ENCODE measurements at places on chromosomes 16 and 17.

DNA sequence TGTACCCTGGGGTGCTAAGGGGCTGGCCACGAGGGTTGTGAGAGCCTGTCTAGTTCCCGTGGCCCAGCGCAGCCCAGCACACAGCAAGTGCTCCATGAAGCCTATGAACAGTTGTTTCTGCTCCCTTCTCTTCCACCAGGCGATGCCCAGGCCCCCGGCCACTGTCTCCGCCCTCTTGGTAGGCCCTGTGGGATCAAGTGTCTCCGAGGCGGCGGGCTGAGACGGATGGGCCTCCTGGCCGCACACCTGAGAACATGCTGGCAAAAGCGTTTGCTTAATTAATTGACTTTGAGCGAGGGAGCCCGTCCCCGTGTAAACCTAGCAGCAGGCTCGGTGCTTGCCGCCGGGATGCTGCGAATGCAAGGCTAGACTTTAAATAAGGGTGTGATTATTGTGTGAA lies 129.7 kb upstream of the GSE1 start:
- DNase-seq: no peak

GRCh38 chr17:69093279-69093789 lies 32.6 kb upstream of the ABCA9 start:
- DNase-seq: no peak

DNA sequence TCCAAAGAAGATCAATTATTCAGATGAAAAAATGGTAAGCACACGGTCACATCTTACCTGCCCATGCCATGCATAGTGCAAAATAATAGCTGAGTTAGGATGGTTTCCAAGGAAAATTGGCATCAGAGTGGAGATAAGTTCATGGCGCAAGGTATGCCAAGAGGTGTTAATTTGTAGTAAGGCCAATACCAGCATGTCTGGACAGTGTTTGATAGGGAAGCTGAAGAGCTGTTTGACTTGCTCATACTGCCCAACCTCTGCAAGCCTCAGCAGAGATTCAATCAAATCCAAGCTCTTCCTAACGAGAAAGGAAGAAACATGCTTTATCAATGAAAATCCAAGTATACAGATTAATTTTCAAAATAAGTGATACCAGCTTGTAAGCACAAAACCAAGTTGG lies 51.0 kb downstream of the CNOT1 start:
- DNase-seq: no peak

DNA sequence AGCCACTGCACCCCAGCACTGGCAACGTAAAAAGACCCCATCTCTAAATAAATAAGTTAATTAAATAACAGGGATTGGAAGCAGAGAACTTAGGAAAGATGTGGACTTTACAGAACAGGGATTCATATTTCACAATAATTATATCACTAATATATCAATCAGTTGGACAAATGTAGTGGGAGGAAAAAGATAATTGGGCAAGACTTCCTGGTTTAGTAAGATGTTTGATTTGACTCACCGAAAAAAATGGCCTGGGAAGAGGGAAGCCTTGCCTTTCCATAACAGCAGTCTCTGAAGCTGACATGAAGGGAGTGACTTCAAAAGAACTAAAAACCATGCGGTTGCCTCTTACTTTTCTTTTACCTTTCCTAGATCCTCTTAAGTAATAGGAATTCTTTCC lies 15.2 kb upstream of the C17orf78 start:
- DNase-seq: no peak

DNA sequence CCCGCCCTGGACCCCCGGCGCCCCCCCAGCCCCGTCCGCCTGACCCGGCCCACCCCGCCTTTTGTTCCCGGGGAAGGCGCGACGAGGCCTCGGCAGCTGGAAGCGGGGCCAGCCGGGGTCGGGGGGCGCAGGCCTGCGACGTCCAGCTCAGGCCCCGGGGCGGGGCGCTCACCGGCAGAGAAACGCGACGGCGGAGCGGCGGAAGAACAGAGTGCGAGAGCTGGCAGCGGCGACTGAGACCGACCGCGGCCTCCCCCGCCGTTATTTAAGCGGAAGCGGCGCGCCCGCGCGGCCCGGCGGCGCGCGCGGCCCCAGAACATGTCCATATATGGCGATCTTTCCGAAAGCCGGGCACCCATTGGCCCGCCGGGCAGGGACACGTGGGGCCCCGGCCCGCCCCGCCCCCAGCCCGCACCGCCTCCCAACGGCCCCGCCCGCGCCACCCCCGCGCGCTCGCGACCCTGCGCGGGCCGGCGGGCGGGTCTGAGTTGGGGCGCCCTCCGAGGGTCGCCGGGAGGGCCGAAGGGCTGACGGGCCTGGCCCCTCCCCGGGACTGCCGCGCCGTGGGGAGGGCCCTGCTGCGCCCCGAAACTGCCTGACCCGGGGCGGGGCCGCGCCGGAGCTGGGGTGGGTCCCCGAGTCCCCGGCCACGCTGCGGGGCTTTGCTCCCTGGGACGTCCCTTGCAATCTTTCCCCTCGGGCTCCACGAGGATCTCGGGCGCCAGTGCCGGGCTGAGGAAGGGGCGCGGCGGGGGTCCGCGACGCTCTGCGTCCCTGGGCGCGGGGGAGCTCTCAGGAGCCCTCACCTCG lies at the start of gene ACTG1:
ACTG1 (minus strand) TSS at position 238 of the 810 bp plus-strand sequence. CDS start 445 bp downstream, outside the sequence.
- peak; percentile 92 for DNase-seq

GRCh38 chr17:73090396-73091202 lies 1.9 kb downstream of the SLC39A11 start:
- no peak for DNase-seq

DNA sequence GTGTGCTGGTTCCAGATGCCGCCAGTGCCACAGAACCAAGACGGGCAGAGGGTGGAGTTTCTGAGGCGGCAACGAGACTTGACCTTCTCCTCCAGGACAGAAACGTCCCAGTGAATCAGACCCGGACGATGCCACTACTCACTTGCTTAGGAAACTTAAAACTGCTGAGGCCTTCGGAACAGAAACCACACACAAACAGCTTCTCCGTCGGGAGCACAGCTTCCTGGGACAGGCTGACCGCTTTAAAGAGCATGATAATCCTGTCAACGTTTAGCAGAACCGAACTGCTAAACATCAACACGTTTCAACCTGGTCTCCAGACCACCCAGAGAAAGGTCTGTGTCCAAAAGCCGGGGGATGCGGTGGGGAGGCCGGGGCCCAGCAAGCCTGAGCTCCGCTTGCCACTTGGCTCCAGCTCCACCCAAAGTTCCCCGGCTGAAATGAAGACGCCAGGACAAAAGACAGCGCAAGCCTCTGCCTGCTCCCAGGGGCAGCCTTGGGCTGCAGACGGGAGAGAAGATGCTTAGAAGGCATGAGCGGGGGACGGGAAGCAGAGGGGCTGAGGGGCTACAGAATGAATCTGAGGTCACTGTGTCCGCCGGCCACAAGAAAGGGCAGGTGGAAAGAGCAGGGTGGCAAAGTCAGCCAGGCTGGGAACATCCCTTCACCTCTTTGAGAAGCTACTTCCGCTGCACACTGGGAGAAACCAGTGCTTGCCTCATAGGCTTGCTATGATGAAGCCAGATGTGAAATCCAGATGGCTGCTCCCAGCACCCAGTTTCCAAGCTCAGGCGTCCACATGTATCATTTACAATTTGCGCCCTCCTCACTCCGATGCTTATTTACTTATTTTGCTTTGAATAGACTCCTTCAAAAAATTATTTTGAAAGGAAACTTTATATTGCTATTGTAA lies 69.0 kb downstream of the MRM3 start:
- DNase-seq: no peak

GRCh38 chr16:66199189-66199588 lies 167.3 kb upstream of the CDH5 start:
- DNase-seq: no peak

DNA sequence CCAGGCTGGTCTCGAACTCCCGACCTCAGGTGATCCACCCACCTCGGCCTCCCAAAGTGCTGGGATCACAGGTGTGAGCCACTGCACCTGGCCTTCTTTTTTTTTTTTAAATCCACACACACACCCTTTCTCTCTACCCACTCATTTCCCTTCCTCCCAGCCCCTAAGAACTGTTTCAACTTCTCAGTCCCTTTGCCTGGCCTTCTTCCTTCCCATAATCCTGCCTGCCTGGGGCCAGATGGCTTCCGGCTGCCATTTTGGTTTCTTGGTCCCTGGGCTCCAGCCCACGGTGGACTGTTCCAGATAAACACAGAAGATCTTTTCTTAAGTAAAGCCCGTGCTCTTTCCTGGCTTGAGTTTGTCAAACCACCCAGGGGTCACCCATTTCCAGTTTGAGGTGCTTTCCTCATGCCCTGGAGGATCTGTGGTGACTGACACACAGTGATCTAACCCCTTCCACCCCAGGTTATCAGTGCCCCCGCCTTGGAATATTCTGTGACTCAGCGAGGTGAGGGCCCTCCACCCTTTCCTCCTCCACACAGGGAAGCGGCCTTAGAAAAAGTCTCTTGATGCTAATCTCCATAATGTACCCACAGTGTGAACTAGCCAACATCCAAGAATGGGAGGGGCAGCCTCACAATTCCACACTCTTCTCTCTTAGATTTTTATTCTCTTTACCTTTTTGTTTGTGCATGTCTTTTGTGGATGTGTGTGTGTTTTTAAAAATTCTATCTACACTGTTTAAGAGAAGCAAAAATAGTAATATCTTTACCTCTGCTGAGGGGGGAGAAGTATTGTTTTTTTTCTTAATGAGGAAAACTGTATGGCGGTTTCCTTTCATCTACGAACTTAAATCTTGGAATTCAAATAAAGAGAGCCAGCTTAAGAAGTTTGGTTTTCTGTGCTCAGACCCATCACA lies 60.0 kb downstream of the CRISPLD2 start:
- no peak for DNase-seq

- DNase-seq: peak; percentile 16
Measured at GRCh38 chr16:84930298-84931106, 80.8 kb downstream of the ZDHHC7 start.

- no peak for DNase-seq
Measured at GRCh38 chr17:62876063-62876462, 67.9 kb upstream of the MARCHF10 start.

DNA sequence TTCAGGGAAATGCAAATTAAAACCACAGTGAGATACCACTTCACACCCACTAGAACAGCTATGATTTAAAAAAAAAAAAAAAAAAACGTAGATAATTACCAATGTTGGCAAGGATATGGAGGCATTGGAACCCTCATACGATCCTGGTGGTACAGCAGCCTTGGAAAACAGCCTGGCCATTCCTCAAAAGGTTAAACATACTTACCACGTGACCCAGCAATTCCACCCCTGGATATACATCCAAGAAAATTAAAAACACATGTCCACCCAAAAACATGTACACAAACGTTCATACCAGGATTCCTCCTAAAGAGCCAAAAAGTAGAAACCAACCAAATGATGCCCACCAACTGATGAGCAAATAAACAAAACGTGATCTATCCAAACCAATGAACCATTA lies 68.1 kb downstream of the GAS7 start:
- DNase-seq: no peak

- no peak for DNase-seq
Measured at GRCh38 chr16:51164574-51164973, 13.5 kb upstream of the SALL1 start.

GRCh38 chr16:76976101-76976500 lies 214.9 kb upstream of the MON1B start:
- DNase-seq: no peak

- DNase-seq: no peak
Measured at GRCh38 chr17:45115871-45116270, 16.4 kb downstream of the PLCD3 start.

All from stimulated activated CD4-positive, alpha-beta T cell treated with anti-CD3 and anti-CD28 coated beads, Interleukin-15, amount 100 ng/mL, for 24 hours (primary cell).